ENCODE measurements at places on chromosomes 12 and 14.

- no peak for DNase-seq
Observed at GRCh38 chr12:4003576-4003975, 130.4 kb upstream of the PARP11 start.

DNA sequence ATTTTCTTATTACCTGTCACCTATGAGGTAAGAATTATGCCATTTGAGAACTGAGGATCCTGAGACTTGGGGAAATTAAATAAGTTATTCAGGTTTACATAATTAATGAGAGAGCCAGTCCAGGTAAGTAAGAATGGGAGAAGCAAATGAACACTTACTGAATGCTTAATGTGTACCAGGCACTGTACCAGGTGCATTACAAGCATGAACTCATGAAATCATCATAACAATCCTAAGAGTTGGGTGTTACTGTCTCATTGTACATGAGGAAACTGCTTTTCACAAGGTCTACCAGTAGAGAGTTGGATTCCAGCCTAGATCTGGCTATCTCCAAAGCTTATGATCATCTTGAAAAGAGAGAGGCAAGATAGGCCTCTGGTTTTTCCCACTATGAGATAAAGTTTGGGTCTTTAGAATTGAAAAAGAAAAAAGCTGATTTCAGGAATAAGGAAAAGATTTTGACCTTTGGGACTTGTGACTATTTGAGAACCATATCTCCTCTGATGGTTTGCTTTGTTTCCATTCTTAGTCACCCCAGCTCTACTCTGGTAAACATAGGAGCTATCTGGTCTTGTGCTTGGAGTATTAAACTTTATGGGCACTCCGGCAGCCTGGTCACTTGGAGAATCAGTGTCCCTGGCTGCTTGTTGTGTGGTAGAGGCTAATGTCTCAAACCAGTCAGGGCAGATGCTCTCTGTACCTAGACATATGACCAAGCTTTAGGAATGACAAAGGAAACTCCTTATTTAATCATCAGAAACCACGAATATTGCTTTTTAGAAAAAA is 48.0 kb downstream of the PTHLH start:
- no peak for DNase-seq

GRCh38 chr12:65534238-65534841 is 255.9 kb downstream of the MSRB3 start:
- DNase-seq = no peak

GRCh38 chr12:1618489-1618888 is 10.5 kb upstream of the WNT5B start:
- no peak for DNase-seq

DNA sequence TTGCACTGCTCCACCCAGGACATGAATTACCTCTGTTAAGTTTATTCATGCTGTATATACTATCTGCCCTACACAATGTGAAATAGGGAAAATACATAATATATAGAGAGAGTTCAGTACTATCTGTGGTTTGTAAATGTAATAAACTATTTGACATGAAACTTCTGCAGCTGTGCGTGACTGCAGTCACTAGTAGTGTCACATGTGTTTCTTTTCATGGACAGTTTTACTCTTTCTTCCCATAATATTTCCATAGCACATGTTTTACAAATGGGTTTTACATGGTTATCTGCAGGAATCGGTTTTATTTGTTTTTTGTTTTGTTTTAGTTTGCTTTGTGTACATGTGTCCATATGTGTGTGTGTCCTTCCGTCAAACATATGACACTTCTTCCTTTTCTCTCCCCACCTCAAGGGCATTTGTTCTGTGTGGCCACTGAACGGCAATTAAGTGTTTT is 1644.1 kb upstream of the FLRT2 start:
- no peak for DNase-seq

DNA sequence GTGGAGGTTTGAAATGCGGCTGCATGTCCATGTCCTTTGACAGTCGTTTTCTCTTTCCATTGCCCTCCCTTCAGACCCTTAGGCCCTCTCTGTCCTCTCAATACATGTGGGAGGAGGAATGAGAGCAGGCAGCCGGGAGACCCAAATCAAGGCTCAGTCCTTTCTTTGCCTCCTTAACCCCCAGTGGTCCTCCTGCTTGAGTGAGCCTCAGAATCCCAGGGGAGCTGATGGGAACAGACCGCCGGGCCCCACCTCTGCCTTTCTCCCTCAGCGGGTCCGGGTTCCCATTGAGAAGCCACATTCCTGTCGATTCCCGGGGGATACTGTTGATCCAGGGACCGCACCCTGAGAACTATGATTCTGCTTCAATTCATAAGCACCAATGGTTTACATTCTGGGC is 77.9 kb upstream of the RFLNA start:
- no peak for DNase-seq

DNA sequence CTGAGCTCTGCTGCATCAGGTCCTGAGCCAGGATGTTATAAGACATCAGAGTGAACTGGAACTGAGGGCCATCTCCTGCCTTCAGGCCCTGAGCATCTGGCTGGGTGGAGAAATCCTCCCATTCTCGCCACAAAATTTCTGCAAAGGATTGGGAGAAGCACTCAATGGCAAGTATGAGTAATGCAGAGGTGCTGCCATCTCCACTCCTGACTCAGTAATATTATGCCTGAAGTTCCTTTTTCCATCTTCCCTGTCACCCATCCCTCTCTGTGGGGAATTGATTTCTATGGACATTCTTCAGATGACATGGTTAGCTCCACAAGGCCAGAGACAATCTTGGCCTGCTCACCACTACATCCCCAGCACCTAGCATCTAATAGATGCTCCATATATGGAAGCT is 4.7 kb downstream of the ANGEL1 start:
- no peak for DNase-seq

Measured in bone marrow (tissue), 2 donors.